ENCODE measurements at places on chromosomes 1 and 21. TPM values are rescaled to one million over a fixed set of nuclear protein-coding genes. Genes with fewer than 3 reads are reported as not detected.

DNA sequence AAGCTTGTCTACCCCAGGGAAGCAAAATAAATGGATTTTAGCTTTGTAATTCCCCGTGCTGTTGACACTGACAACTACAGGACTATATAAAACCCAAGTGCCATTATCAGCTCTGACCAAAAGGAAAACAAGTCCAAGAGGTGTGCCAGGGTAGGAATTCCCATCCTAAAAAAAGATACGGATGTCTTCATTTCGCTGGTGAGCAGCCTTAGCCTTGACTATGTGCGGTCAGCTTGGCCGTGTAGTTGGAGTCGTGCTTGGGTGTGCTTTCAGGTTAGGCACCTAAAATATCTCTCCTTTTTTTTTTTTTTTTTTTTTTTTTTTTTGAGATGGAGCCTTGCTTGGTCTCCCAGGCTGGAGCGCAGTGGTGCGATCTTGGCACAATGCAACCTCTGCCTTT, 28.9 kb upstream of the ACTN2 start:
- H3K4me1 ChIP-seq: no peaks in the 10 kb centered on the region
- H3K4me3 ChIP-seq: no peak overlapping the region
- DNase-seq: no peak
- no peaks in the 10 kb centered on the region for H3K27me3 ChIP-seq
- H3K27ac ChIP-seq: no peak overlapping the region
- H3K36me3 ChIP-seq: no peaks in the 10 kb centered on the region

DNA sequence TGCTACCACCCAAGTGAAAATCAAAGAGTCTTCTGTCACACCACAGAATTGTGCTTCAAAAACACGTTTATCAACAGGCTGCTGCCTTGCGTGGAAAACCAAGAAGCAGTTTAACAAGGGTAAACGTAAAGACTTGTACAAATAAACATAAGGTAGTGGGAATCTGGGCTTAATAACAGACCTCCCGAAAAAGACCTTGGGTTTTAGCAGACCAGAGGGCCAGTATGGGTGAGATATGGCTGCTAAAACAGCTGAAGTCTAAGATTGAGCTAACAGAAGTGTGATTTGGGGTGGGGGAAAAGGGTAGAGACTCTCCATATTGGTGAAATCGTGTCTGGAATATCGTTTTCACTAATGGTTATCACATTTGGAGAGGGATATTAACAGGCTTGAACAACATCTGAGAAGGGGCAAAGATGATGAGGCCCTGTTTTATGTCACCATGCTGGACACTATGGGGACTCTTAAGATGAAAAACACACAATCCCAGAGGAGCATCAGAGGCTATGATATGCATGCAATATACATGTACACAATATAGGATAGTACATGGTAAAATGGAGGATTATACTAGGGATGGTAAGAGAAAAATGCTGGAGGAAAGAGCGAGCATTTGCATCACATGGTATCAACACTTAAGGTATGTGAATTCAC, 1.4 kb downstream of the MOV10 start:
- H3K27ac ChIP-seq: no peak overlapping the region
- no peak for DNase-seq
- no peaks in the 10 kb centered on the region for H3K27me3 ChIP-seq
- H3K4me3 ChIP-seq: peak overlapping the region; percentile 84
- H3K36me3 ChIP-seq: peaks cover 6% of the 10 kb centered on the region

DNA sequence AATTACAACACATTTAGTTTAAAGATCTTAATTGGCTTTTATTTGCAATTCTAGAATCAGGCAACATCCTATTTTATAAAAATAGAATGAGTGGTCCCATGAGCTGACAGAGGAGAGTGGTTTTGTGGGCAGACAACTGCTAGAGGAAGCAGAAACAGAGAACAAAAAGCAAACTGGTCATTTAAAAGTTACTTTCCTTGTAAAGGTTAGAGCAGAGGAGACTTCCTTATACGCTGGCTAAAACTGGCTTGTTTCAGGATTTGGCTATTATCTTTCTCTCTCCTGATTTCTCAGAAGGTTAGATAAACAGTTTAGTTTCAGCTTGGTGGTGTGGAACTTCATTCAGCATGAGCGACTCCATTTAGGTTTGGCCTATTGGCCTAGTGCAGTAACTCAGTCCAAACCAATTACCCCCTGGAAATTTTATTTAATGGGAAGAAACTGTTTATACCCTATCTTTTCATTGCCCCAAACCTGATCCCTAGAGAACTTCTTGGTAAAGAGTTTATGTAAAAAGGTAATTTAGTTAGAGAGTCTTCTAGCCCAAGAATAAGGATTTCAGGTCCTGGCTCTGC, 32.2 kb upstream of the IL20 start:
- peaks cover 8% of the 10 kb centered on the region for H3K27me3 ChIP-seq
- no peak overlapping the region for H3K4me3 ChIP-seq
- H3K4me1 ChIP-seq: peaks cover 17% of the 10 kb centered on the region
- no peak for DNase-seq
- H3K36me3 ChIP-seq: no peaks in the 10 kb centered on the region

DNA sequence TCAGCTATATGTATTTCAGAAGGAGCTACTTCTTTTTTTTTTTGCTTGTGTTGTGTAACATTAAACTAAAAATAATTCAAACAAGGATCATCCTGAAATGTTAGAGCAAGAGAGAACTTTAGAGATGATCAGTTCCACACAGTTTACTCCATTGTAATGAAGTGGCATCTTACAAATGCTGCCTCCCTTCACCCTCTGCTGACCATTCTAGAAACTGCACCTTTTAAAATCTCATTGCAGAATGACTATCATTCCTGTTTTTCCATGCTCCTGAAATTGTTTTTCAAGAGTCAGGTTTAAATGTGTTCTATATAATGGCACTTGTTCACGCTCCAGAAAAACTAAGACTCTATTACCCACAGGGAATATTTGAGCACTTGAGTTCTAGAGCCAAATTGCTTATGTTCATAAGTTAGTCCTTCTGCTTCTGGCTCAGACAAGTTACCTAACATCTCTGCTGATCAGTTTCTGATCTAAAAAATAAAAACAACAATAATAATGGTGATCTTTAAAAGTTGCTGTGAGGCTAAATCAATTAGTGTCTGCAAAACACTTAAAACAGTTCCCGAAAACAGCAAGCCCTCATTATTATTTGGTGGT, 21.5 kb upstream of the SLC44A5 start:
- no peak for DNase-seq
- no peak overlapping the region for H3K27ac ChIP-seq
- no peak overlapping the region for H3K4me3 ChIP-seq
- H3K27me3 ChIP-seq: no peaks in the 10 kb centered on the region

GRCh38 chr1:52153898-52154297, 12.0 kb downstream of the ZFYVE9 start:
- no peaks in the 10 kb centered on the region for H3K4me1 ChIP-seq
- DNase-seq: no peak
- H3K27me3 ChIP-seq: no peaks in the 10 kb centered on the region
- no peaks in the 10 kb centered on the region for H3K36me3 ChIP-seq
- no peak overlapping the region for H3K4me3 ChIP-seq

DNA sequence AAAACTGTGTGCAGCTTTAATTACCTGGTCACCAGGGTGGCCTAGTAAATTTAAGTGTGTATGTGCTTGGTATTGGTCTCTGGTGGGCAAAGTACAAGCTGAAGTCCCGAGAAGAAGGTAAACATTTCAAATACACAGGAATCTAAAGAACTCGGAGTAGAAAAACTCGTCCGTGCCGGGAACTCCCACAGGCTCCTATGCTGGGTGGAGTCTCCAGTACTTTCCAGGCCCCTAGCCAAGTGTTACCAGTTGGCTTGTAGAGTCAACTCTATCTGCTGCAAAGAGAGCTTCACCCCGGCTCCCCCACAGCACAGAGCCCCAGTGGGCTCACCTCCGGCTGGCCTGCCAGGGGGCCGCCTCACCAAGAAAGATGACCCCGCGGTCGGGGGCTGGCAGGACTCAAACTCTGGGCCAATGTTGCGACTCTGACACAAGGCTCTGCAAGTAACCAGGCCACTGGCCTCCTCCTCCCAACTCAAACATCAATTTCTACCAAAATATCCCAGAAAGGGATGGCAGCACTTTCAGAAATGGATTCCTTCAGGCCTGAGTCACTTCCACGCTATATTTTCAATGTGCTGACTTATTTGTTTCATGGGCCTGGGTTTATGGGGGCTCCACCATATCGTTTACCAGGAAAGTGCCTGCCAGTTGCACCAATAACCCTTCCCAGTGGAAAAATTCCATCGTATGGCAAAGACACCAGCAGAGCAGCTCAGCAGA, 73.9 kb downstream of the SLC66A1 start:
- peaks cover 15% of the 10 kb centered on the region for H3K4me1 ChIP-seq
- H3K4me3 ChIP-seq: no peak overlapping the region
- H3K27ac ChIP-seq: no peak overlapping the region
- H3K27me3 ChIP-seq: no peaks in the 10 kb centered on the region
- no peak for DNase-seq

GRCh38 chr1:151164732-151165280, 896 bp downstream of the LYSMD1 start:
- no peak for DNase-seq
- no peak overlapping the region for H3K4me3 ChIP-seq
- no peaks in the 10 kb centered on the region for H3K27me3 ChIP-seq
- H3K4me1 ChIP-seq: peaks cover 39% of the 10 kb centered on the region

DNA sequence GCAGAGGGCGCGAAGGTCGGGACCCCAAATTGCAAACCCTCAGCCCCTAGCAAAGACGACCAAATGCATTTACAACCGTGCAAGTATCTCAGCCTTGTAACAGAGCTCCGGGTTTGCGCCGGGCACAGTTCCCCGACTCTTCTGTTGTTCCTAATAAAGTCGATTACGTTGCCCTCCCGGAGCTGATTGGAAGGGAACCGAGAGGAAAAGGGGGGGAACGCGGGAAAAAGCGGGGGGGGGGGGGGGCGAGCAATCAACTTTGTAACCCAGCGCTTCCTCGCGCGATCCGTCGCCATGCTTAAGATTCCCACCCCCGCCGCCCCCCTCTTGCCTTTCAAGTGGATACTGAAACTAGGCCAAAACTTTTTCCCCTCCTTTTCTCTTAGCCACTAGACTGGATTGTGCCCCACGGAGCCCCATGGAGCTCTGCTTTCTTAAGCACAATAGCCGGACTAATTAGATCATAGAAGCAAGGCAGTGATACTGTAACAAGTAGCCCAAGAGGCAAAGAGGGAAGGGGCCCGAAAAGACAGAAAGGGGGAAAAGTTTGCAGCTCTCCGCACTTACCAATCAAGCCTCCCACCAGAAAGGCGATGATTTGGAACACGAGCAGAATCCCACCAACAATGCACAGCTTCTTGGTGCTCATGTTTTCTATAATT, 565 bp downstream of the WLS start:
- DNase-seq: no peak
- H3K27ac ChIP-seq: no peak overlapping the region
- H3K27me3 ChIP-seq: peaks cover 19% of the 10 kb centered on the region
- H3K4me1 ChIP-seq: no peaks in the 10 kb centered on the region
- no peak overlapping the region for H3K4me3 ChIP-seq
- H3K36me3 ChIP-seq: no peaks in the 10 kb centered on the region

DNA sequence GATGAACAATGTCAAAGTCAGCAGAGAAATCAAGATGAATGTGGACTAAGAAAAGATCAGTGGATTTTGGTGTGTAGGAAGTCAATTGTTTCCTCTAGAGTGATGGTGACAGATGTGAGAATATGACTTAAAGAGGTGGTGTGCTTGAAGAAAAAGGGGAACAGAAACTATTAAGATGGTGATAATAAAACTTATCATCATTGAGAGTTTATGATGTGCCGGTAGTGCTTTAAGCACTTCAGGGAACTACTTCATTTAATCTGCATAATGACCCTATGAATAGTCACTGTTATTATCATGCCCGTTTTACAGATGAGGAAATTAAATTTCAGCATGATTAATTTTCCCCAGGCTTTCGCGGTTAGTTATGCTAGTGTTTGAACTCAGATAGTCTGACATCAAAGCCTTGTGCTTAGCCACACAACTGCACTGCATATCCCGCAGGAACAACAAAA, 246.9 kb upstream of the LRRC7 start:
- DNase-seq: no peak
- no peak overlapping the region for H3K4me3 ChIP-seq
- H3K36me3 ChIP-seq: no peaks in the 10 kb centered on the region
- H3K27ac ChIP-seq: no peak overlapping the region
- no peaks in the 10 kb centered on the region for H3K27me3 ChIP-seq
- H3K4me1 ChIP-seq: no peaks in the 10 kb centered on the region

DNA sequence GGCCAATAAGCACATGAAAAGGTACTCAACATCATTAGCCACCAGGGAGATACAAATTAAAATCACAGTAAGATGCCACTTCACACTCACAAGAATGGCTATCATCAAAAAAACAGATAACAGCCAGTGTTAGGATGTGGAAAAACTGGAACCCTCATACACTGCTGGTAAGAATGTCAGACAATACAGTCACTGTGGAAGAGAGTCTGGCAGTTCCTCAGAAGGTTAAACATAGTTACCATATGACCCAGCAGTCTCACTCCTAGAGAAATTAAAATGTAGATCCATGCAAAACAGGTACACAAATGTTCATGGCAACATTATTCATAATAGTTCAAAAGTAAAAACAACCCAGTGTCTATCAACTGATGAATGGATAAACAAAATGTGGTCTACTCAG, 33.3 kb downstream of the LDLRAD1 start:
- H3K4me3 ChIP-seq: no peak overlapping the region
- no peak overlapping the region for H3K27ac ChIP-seq
- H3K27me3 ChIP-seq: no peaks in the 10 kb centered on the region
- no peaks in the 10 kb centered on the region for H3K4me1 ChIP-seq
- no peaks in the 10 kb centered on the region for H3K36me3 ChIP-seq
- no peak for DNase-seq

DNA sequence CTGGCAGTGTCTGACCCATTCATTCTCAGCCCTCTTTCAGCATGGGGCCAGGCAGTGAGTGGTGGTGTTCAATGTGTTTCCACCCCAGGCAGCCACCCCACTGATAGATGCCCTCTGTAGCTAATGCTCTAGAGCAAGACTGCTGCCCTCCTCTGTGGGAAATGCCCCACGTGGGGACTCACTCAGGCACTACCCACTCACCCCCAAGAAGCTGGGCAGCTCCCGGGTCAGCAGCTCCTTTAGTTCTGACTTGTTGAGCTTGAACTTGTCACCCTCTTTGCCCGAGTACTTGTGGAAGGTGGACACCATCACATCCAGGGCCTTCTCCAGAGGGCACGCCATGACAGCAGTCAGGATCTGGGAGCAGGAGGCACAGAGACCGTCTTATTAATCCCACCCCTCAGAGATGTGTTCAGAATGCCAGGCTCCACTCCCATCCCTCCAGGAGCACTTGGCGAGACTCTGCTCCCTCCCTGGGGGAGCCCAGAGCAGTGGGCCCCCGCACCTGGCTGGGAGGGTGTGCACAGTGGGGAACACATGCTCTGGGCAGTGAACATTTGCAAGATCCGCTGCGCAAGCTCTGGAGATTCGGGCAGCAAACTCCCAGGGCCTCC, 1.0 kb downstream of the S100A4 start:
- H3K4me1 ChIP-seq: peaks cover 77% of the 10 kb centered on the region
- no peak for DNase-seq
- no peaks in the 10 kb centered on the region for H3K27me3 ChIP-seq
- H3K27ac ChIP-seq: peak overlapping the region; percentile 82
- peak overlapping the region; percentile 93 for H3K4me3 ChIP-seq
- peaks cover 16% of the 10 kb centered on the region for H3K36me3 ChIP-seq

- no peaks in the 10 kb centered on the region for H3K27me3 ChIP-seq
- H3K4me1 ChIP-seq: no peaks in the 10 kb centered on the region
- DNase-seq: no peak
Observed at GRCh38 chr1:17251246-17251645, 2.3 kb downstream of the PADI3 start.

The ZNF683 gene
- not detected for total RNA-seq

The YIPF1 gene
- total RNA-seq: 16.0 TPM

The PDZK1 gene
- total RNA-seq: not detected

The OLIG2 gene
- not detected for total RNA-seq

The GORAB gene
- total RNA-seq: 29.8 TPM

All from CD4-positive, CD25-positive, alpha-beta regulatory T cell (primary cell).